SK-N-SH (cell line): ENCODE measurements at places on chromosomes 1 and 21. TPM values are rescaled to one million over a fixed set of nuclear protein-coding genes. Genes with fewer than 3 reads are reported as not detected.
A peak's percentile ranks its signal among the peaks of the same experiment; 100 is the strongest.

GRCh38 chr1:68938051-68938666 is 441.3 kb upstream of the DEPDC1 start:
- DNase-seq: no peak

DNA sequence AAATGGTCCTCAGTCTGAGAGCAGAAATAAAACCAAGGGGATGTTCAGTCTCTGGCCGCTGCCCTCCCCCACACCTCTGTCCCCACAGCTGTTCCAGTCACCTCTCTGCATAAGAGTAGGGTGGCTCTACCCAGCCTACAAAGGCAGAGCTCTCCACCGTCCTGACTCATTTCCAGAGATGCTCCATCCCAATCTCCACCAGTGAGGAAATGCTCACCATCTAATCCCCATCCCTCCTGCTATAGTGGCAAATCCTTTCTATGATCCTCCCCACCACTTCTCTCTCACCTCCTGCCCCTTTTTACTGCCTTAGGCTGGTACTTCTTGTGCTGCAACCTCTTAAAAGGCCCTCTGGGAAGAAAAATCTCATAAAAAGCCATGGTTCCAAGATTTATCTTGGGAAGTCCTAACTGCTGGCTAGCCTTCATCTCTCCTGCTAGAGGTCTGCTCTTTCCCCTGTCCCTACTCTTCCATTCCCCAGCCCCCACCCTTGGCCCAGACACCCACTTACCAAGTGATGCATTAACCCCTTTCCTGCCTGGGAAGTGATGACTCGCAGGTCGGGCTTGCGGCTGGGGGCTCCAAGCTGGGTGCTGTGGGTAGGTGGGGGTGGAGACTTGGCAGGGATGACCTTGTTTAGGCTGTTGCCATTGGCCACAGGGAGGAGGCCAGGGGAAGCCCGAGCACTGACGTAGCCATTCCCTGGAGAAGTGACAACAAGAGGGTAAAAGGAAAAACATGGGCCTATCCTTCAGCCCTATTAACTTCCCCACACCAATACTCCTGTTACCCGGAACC is 23.9 kb downstream of the MEF2D start:
- no peak for DNase-seq

- no peak for DNase-seq
Observed at GRCh38 chr1:167289966-167290365, 69.3 kb downstream of the POU2F1 start.

DNA sequence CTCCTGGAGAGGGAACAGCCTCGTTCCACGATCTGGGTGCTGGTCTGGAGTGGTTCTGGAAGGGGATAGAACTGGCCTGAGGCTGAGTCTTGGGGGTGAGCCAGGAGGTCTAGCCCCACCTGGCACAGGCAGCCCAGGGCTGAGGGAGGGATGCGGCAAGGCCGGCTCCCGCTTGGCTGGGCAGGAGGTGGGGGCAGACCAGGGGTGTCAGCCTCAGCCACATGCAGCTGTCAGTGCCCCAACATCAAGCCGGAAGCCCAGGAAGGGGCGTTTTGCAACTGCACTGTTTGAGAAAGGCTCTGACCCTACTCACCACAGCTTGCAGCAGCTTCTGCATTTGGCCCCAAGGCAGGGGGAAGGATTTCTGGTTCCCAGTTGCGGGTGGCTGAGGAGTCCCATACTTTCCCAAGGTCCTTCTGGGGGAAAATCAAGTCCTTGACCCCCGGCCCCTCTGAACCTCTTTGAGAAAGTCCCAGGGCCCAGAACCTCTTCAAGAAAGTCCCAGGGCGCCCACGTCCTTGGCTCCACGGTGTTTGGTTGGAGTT is 2.0 kb downstream of the EFHD2 start:
- DNase-seq: no peak

GRCh38 chr21:41497008-41497407 is 10.9 kb downstream of the TMPRSS2 start:
- no peak for DNase-seq

- DNase-seq: no peak
Observed at GRCh38 chr21:37631319-37632117, 264.9 kb downstream of the DYRK1A start.

DNA sequence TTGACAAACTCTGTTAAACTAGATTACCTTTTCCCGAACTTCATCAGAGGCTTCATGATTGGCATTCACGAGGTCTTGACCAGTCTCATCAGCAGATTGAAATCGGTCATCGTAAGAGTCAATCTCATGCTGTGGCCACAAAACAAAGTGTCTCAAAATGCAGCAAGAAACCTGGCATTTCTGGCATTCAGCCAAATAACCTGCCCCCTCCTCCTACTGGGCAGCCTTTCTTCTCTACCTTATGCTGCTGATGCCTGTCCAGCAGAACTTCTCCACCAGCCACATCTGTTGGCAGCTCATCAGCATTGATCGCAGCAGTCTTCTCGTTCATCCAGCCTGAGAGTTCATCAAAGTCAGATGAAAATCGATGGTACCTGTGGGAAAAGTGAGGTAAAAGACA is 12.2 kb downstream of the SPTA1 start:
- DNase-seq: no peak

- no peak for DNase-seq
Observed at GRCh38 chr1:221912230-221912629, 170.3 kb upstream of the DUSP10 start.

DNA sequence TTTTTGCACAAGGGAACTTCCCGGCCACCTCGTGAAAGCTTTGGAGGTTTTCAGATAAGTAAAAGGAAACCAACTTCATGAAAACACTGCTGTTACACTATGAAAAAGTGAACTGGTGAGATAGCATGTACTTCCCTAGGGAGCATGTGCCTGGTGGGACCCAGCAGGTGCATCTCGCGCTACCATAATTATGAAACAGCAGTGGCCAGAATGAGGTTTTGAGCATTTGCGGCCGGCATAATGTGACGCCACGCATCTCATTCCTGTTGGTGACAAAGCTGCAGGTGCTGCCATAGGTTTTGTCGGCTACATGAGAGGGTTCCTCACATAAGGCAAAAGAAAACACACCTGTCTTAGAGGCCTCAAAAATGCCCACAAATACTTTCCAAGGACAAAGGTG is 1.7 kb downstream of the KRTAP10-3 start:
- no peak for DNase-seq

DNA sequence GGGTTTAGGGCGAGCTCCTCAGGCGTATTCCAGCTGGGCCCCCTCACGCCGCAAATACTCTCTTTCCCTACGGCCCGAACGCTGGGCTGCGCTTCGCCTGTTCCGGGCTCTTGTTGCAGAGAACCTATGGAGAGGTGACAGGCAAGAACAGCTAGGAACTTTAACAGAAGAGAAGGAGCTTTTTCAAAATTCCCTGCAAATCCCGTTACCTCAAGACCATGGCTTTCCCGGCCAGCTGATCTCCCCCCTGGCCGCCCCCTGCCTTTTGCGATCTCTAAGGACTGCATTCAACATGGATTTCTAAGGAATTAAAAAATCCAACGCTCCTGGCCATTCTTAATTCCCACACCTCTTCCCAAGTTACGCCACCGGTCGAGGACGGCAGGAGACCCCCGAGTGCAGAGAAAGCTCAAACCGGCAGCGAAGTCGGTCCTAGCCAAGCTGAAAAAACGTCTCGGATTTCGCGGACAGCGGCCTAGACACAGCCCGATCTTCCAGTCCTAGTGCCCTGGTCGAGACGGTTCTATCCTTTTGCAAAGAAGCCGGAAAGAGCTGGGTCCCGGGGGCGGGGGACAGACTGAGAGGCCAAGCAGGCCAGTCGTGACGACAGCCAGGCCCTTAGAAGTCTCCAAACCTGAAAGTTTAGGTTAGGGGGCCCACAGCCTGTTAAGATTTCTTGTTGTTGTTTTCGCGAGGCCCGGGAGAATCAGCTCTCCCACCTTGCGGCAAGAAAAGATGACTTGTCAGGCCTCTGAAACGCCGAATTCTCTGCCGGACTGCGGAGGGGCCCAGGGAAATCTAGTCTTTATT is 1.1 kb upstream of the TBX15 start:
- DNase-seq: no peak

DNA sequence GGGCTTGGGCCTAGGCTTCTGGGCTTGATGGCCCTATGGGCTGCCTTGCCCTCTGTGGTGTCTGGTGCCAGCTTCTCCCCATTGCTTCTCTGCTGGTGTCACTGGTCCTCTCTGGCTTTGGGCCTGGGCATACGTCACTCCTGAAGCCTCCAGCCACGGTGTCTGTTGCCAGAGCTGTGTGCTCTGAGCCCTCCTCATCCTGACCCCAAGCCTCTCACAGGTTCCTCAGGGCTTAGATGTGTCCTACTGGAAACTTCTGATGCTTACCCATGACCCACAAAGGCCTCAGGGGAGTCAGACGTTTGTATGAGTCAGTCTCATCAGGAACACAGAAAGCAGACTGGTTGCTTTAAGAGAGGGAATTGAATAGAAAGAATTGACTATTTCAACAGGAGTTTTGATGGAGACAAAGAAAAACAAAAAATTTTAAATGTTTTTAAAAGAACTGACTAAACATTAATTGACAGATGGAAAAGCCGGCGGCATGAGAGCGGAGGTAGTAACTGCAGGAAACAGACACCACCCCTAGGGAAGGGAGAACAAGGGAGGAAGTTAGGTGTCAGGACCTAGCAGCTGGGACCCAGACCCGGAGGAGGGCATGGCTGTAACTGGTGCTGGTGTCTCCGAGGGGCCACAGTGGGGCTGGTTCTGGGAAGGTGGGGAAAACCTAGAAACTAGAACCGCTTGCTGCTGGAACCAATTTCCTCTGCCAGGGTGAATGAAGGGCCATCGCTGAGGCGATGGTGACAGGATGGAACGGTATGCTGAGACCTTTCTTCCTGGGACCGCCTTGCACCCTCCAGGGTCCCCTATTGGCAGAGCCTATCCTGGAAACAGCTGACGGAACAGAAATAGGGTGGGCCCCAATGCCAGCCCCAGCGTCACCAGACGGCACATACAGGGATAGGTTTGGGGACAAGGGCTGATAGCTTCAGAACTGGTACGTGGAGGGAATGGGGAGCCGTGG is 40.0 kb upstream of the CITED4 start:
- no peak for DNase-seq

GRCh38 chr1:37482796-37483744 is 8.7 kb downstream of the ZC3H12A start:
- no peak for DNase-seq

DNA sequence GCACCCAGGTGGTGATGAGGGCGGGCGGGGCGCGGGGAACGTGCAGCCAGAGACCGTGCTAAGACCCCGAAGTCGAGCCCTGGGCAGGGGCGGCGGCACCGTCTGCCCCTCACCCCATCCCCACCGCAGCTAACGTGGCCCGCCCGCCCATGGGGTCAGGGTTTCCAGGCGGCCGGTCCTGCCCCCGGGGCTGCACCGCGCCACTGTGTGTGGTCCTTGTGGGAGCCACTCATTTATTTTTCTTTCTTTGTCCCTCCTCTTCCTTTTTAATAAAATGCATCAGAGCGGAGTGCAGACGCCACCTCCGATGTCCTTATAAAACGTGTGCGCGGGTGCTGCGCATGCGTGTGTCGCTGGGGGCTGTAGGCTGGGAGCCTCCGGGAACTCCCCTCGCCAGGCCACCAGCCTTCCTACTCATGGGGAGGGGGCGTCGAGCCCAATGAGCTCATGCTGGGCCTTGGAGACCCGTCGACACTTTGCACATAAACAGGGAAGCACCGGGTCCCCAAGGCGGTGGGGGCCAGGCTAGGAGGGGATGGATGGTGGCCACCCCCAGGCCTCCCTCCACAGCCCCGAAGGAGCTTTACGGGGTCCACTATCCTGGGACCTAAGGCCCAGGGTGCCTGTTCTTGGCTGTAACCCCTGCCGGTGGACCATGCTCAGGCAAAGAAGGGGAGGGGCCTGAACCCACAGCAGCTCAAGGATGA is 59.9 kb downstream of the WNT9A start:
- DNase-seq: peak; percentile 29

DNA sequence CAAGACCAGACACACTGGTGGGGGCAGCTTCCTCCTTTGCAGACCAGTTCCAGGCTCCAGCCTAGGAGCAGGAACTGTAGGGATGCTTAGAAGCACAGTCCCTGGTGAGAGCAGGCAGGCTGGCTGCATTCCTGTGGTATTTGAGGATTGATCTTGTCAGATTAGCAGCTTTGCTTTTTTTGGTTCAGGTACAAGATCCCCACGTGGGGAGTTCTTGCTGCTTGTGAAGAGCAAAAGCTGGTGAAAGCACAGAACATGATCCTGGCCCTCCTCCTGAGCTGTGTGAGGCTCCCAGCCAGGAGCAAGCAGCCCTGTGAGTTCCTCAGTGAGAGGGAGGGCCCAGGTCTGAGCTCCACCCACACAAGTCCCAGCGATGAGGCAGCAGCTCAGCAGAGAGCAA is 75.3 kb upstream of the ARTN start:
- DNase-seq: peak; percentile 30

- no peak for DNase-seq
Observed at GRCh38 chr1:54795356-54795665, 5.8 kb downstream of the TTC22 start.

GRCh38 chr21:25518491-25518911 is 88.8 kb downstream of the MRPL39 start:
- no peak for DNase-seq

GRCh38 chr21:29546071-29546470 is 247.3 kb downstream of the BACH1 start:
- no peak for DNase-seq

- DNase-seq: no peak
Observed at GRCh38 chr1:25786887-25787759, 12.9 kb upstream of the SELENON start.

DNA sequence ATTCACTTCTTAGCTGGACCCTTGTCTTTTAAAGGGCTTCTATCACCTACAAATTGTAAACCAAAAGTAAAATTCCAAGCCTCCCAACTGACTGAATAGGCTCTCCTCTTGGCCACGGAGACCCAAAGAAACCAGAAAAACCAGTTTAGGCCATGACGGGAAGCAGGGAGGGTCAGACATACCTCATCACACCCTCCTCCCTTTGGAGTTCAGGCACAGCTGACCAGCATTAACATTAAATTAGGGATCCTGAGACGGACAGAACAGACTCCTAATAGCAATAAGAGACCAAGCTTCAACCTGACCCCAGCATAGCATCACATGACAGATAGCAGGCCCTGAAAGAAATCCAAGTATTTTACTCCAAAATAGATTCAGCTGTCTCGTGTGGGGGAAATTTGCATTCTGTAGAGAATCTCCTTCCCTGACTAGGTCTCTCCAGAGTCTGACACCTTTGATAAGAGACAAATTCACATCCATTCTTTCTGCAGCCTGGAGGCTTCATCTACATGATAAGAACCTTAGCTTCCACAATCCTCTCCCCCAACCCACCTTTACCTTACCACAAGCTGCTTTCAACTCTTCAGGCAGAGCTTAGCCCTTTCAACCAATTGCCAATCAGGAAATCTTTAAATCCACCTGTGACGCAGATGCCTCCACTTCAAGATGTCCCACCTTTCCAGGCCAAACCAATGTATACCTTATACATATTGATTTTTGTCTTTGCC is 177.1 kb upstream of the RAB4A start:
- no peak for DNase-seq

ARHGAP30 gene
- polyA plus RNA-seq: 0.05 TPM in 1 of 2 replicates, not detected in the other

AKIRIN1 gene
- 37.0 and 50.7 TPM in 2 replicates for polyA plus RNA-seq

TP73 gene
- polyA plus RNA-seq: 0.21 and 0.64 TPM in 2 replicates

SELENOF gene
- 155 and 188 TPM in 2 replicates for polyA plus RNA-seq

FCER1G gene
- 0.34 and 0.61 TPM in 2 replicates for polyA plus RNA-seq

NECTIN4 gene
- 0.59 and 1.9 TPM in 2 replicates for polyA plus RNA-seq

TRIM46 gene
- polyA plus RNA-seq: 12.3 and 12.7 TPM in 2 replicates

HPCA gene
- not detected in 2 replicates for polyA plus RNA-seq

STX12 gene
- 12.4 and 12.9 TPM in 2 replicates for polyA plus RNA-seq

IQGAP3 gene
- 14.4 and 15.6 TPM in 2 replicates for polyA plus RNA-seq

FAM43B gene
- polyA plus RNA-seq: not detected in 2 replicates
